ENCODE measurements at places on chromosomes 2 and 18. TPM values are rescaled to one million over a fixed set of nuclear protein-coding genes. Genes with fewer than 3 reads are reported as not detected.

GRCh38 chr18:37538526-37539205 is 26.9 kb downstream of the CELF4 start:
- no peak for DNase-seq

- peak; percentile 55 for DNase-seq
Measured at GRCh38 chr2:163775304-163775703, 39.5 kb upstream of the FIGN start.

- DNase-seq: no peak
Measured at GRCh38 chr2:169980643-169981042, 153.4 kb downstream of the UBR3 start.

GRCh38 chr2:176650104-176650837 is 381.0 kb downstream of the MTX2 start:
- DNase-seq: no peak

- peak; percentile 27 for DNase-seq
Measured at GRCh38 chr18:74645679-74646078, 48.0 kb downstream of the ZNF407 start.

GRCh38 chr2:100394111-100394641 is 23.3 kb downstream of the CHST10 start:
- no peak for DNase-seq

DNA sequence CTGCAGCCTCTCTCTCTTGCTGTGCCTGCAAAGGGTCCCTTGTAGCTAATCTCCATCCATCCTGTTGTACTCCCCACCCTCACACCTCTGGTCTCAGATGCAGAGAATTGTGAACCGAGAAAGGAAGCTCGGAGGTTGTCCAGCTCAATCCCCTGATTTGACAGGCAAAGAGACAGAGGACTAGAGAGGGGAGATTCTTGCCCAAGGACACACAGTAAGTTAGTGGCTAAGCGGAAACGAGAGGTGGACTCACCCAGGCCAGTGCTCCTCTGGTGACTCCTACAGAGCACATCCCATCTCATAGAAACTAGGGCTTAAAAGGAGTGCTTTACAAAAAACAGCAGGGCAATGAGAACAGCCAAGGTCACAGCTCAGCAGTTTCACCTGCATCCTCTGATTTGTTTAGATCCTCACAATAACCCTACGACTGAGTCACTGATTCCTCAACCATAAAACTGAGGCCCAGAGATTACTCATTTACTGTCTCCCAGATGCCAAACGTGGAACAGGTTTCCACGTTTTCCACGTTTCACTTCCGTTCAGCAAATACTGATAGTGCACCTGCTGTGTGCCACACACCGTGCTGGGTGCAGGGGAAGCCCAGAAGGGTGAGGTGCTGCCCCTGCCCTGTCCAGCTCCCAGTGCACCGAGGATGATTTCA is 22.1 kb downstream of the EHD3 start:
- DNase-seq: peak; percentile 35

DNA sequence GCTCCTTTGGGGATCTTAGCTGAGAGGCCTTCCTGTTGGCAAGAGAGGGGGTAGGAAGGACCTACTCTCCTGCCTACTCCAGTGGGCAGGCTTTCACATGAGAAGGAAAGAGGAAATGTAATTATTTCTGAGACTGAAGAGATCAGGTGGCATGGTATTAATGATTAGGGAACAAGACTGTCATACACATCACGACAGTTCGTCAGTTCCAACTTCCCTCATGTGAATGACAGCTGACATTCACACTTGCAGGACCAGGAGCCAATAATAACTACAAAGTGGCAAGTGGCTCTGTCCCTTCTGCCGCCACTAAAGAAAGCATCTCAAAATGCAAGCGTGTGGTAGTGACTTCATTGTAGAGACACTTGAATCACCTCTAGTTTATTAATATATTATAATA is 90.0 kb downstream of the ZCCHC2 start:
- no peak for DNase-seq

GRCh38 chr2:197207106-197207505 is 103.5 kb downstream of the ANKRD44 start:
- no peak for DNase-seq

DNA sequence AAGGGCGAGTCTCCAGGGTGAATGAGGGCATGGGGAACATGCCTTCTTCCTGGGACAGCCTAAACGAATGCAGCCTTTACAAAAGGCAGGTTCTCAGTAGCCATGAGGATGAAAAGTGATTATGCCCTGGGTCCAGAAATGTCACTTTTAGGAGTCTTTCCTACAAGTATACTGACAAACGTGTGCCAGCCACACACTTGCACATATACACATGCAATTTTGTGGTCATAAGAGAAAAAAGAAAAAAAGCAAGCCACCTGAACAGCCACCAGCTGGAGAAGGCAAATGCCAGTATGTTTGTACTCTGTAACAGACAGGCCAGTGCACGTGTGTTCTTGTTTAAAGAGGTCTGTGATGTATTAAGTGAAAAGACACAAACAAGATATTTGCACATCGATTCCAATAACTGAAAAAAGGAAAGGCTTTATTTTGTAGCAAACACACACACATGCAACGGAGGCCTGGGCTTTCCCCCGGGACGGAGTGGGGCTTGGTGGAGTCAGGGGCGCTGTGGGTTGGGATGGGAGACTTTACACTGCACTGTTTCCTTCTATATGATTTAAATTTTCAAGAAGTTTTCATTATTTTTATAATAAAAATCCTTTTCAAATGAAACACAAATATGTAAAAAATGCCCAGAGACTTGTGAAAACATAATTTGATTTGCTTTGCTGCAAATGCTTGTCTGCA is 108.4 kb downstream of the FAM210A start:
- no peak for DNase-seq

DNA sequence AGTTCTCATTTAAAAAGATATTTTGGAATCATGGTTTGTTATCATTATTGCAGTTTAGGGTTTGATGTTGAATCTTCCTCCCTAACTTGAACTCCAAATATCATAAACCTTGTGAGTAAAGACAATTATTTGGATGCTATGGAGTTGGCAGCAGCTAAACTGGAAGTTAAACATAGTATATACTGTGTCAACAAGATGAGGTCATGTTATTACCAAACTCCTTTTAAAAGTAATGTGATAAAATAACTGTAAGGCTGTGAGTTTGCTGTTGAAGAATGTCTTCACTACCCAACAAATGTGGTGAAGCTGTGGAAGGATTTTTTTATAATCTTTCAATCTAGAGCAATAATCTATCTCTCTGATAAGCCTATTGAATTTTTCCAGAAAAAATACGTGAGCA is 16.0 kb downstream of the DNAH6 start:
- DNase-seq: peak; percentile 10

The GKN1 gene
- total RNA-seq: not detected

The FAM237A gene
- total RNA-seq: not detected

The FKBP1B gene
- 16.5 TPM for total RNA-seq

The NAT8 gene
- total RNA-seq: not detected

The ACMSD gene
- total RNA-seq: not detected

The PDE1A gene
- total RNA-seq: 0.13 TPM

The SEC11C gene
- total RNA-seq: 48.7 TPM

The HOXD8 gene
- total RNA-seq: not detected
